Calu3 (cell line): ENCODE measurements at places on chromosomes 2 and 18.

GRCh38 chr2:186105016-186105724 is 366.6 kb downstream of the FSIP2 start:
- DNase-seq = no peak

DNA sequence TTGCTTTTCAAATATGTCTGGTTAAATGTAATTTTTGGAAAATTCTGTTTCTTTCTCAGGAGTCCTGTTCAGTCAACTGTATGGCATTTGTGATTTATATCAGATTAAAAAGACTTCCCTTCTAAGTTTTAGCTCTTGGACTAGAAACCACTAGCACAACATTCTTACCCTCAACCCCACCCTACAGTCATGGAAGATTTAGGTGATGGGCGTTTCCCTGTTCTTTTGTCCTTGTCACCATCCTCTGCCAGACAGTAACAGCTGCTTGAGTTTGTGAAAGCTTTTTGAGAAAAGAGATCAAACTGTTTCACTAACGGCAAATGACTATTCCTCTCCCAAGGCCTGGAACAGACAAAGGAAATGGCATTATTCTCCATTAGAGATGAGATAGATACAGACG is 31.8 kb downstream of the SERPINB5 start:
- no peak for DNase-seq

DNA sequence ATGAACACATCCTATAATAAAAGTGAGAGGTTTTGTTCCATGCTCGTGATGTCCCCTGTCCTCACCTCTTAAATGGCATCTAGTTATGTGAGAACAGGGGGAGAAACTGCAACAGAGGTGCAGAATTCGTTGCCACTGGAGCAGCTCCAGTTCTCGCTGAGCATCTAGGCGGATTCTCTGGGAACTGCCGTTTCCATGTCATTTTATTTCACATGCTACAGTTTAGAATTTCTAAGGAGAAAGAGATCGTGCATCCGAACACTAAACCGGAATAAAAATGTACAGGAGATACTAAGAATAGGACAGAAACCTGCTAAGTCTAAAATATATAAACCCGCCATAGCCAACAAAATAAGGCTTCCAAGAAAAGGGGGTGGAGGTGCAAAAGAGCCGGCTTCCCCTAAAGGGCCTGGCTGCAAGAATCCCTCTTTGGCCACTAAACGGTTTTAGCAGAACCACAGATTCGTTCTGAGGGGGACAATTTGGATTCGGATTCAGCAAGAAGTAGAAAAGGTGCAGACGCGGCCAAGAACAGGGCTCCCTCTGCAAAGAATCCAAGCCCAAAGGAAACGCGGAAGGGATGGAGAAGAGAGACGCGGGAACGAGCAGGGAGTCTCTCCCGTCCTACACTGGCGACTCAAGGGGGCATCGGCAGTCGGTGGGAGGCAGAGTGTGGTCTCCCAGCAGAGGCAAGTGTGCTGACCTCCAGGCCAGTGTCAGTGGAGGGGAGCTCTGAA is 1.3 kb downstream of the TMEM163 start:
- DNase-seq = no peak

DNA sequence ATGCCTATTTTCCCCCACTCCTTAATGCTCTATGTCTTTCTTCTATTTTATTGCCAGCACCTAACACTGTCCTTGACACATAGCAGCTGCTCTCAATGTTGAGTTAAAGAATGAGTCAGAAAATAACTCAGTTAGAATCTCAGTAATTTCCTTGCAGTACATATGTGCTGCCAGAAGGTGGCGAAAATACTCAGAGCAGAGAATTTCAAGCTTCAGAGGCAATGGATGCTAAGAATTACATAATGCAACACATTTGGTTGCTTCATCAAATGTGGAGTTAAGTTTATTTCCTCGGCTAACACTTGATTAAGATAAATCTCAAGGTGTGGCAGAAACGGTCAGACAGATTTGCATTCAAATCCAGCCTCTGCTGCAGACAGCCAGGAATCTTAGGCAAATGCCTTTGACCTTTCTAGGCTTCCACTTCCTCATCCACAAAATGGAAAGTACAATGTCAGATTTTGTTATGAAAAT is 105.6 kb downstream of the VSNL1 start:
- peak; percentile 60 for DNase-seq

DNA sequence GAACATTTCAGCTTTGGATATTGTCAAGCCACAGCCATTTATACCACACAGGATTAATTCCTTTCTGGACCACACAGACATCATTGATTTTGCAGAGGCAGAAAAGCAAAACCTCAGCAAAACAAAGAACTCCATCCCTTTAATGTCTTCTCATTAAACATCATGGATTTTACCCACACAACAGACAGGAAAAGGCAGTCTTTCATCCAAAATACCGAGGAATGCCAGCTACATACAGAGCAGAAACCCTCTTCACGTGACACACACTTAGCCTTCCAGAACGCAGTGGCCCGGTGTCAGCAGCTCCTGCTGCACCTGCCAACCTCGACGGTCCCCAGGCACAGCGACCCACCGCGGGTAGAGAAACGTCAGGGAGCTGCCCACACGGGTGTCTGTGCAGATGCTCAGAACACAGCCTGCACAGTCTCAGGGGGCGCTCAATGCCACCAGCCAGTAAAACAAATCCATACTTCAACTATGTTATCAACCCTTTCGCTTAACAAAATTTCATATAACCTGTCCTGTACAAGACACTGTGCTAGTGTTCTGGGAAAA is 304.5 kb downstream of the EIPR1 start:
- no peak for DNase-seq

GRCh38 chr2:23924589-23925359 is 2.1 kb downstream of the ATAD2B start:
- no peak for DNase-seq

DNA sequence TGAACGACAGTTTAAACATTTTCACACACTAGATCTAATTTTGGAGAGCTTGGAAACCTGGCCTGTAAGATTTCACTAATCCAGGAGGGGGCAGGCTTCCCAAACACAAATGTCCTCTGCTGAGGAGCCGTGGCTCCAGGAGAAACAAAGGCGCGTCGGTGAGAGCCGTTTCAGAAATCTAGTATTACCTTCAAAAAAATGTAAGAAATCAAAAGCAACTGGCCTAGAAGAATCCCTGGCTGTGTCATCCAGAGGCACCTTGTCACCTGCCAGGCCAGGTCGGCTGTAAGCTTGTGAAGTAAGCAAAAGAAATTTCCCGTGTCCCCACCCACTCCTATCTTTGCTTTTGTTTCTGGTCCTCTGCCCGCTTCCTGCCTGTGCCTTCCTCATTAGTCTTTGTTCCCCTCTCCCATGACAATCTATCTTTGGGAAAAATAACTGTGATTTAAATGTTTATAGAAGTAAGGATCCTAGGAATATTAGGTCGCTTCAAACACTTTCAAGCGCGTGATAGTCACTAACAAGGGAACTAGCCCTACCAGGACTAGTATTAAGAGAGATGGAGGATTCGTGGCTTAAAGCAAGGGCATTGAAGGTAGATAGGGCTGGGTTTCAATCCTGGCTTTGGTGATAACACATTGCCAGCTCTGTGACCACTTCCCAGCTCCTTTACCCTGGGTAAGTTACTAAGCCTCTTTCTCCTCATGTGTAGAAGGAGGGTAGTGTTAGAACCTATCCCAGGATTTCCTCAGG is 99.5 kb upstream of the STK39 start:
- DNase-seq = peak; percentile 77

DNA sequence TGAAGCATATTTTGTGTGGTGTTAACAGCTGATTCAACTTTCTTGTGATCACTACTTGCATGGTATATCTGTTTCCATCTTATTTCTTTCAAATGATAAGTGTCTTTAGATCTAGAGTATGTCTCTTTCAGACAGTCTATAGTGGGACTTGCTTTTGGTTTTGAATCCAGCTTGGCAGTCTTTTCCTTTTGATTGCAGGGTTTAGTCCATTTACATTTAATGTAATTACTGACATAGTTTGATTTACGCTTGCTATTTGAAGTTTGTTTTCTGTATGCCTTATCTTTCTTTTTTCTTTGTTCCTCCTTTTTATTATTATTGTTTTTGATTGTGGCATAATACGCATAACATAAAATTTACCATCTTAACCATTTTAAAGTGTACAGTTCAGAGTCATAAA is 9.2 kb upstream of the RALBP1 start:
- no peak for DNase-seq

GRCh38 chr18:67266246-67267237 is 250.0 kb downstream of the DSEL start:
- DNase-seq = no peak

GRCh38 chr2:30947686-30948085 is 140.4 kb upstream of the CAPN13 start:
- no peak for DNase-seq

DNA sequence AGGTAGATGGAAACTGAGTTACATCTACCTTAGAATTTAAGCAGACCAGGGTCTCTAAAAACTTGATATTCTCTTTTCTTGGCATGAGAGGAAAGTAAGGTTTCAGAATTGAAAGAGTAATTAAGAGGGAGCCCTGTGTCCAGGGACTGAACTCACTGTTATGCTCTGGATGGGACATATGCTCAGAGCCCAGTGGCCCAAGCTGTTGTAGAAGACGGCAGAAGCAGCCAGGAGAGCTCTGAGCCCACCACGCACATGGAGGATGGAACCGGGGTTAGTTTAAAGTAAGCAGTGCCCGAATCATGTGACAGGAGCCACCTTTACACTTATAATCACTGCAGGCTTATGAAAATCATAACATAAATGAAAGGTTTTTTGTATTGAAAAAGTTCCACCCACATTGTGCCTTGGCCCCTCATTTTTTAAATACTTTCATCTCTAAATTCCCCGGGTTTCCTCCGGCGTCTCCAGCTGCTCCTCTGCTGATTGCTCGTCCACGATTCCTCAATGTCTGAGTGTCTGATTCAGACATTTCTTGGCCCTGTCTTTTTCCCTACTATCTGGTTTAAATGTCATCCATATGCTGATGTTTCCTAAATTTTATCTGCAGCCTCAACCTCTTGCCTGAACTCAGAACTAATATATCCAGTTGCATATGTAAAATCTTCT is 36.1 kb upstream of the SPTBN1 start:
- no peak for DNase-seq

DNA sequence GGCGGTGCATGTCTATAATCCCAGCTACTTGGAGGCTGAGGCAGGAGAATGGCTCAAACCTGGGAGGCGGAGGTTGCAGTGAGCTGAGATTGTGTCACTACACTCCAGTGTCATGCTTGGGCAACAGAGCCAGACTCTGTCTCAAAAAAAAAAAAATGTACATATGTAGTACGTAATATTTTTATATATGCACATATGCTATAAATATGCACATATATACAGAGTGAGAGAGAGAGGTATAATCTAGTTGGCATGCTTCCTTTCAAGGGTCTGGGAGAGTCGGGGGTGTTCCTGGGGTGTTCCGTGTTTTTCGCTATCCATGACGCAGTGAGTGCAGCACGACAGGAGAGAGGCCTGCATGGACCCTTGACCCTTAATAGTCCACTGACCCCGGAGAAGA is 83.5 kb downstream of the AOX1 start:
- no peak for DNase-seq

DNA sequence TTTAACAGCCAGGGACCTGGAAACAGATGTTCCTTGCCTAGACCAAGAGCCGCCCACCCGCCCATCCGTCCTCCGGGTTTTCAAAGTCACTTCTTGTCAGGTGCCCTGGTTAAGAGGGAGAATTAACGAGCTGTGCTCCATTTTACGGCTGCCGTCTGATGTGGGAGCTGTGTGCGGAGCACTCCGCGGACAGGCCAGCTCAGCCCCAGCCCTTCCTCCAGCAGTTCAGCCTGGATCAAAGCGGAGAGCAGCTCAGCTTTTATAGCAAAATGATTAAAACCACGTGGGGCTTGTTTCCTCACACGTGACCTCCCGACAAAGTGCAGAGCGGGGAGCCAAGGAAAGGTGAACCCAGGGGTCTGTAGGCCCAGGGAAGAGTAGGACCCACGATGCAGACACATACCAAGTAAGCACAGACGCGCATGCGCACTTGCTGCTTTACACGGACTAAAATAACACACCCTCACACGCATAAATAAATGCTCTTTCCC is 46.1 kb upstream of the PKDCC start:
- DNase-seq = no peak

DNA sequence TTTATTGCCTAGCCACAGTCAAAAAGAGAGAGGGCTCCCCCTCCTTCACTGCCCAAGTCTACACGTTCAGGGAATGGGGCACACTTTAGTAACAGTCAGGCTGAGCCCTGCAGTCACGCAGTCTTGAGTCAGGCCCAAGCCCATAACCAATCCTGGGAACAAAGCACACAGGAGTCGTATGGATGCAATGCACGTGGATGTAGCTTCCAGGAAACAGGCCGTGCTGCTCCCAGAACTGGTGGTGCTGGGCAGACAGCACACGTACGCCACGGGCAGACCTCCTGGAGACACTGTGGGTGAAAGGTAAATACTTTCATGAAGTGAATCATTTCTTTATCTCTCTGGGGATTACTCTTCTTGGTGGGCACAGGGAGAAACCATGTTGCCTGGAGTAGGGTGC is 30.0 kb upstream of the MBP start:
- no peak for DNase-seq

GRCh38 chr2:118102433-118103082 is 14.3 kb downstream of the INSIG2 start:
- DNase-seq = no peak

- DNase-seq = peak; percentile 84
These were observed 97.8 kb downstream of the B3GNT2 start for GRCh38 chr2:62293490-62294271.

DNA sequence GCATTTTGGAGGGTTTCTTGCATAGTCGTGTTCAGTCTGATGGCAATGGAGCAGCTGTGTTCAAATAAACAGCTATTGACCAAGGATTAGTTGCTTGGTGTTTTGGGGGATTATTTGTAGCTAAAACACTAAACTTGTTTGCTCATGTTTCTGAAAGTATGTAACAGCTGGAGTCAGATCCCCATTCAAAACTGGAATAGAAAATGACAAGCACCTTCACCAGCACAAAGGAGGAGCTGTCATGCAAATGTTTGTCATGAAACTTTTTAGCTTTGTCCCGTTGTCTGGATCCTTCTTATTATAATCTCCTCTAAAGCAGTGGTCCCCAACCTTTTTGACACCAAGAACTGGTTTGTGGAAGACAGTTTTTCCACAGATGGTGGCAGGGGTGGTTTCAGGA is 96.9 kb upstream of the ZNF236 start:
- no peak for DNase-seq

DNA sequence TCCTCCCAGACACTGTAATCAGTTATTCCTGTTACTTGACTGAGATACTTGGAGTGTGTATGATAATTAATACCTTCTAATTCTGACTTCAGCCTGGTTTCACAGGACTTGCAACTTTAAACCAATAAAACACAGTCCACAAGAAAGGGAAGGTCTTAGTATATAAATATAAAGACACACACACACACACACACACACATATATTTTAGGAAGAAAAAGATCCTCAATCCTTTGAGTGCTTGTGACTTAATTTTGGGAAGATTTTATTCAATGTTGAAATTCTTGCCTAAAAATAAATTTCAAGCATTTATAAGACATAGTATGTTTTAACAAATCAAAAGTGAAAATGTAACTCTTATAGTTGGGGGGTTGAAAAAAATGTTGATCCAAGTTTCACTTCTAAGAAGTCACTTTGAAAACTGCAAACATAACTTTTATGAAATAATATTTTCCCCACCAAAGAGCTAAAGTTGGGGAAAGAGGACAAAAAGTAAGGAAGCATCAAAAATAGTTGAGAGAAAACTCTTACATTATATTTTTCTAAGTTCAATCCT is 824 bp upstream of the VPS54 start:
- no peak for DNase-seq

GRCh38 chr2:159072795-159073194 is 104.4 kb downstream of the TANC1 start:
- DNase-seq = no peak
